ENCODE measurements at places on chromosomes 2 and 18.

DNA sequence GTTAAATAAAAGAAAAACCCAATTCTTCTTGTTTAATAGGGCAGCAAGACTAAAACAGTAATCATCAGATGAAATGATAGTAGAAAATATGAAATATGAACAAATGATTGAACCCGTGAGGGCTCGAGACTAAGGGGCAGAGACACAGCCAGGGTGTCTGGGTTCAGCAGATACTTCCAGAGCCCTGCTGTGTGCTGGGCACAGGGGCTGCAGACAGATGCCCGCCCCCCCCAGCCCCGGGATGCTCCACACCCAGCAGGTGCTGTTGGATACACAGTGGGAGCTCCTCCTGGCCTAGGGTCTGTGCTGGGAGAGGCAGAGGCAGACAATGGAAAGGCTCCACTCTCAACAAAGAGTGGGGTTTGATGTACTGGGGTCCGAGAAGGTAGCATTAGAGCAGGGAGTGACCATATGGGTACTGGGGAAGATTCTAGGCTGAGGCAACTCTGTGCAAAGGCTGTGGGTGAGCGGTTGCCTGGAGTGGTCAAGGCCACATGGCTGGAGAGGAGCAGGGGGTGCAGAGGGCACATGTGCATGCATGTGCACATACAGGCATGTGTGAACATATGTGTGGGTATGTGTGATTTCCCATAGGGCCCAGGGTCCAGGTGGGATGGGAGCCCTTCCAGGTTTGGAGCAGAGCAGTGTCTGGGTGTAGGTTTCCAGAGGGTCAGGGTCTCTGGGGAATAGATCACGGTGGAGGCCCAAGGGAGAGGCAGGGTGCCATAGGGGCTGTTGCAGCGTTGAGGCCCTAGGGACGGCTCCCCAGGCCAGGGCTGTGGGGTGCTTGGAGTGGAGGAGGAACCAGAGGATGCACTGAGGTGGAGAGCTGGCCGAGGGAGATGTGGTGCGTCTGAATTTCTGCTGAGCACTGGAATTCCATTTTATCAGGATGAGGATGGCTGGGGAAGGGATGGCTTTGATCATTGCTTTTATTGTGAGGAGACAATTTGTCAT lies 36.7 kb downstream of the LDLRAD4 start:
- DNase-seq: no peak

GRCh38 chr2:166090346-166090745 lies 37.5 kb downstream of the SCN1A start:
- DNase-seq: no peak

DNA sequence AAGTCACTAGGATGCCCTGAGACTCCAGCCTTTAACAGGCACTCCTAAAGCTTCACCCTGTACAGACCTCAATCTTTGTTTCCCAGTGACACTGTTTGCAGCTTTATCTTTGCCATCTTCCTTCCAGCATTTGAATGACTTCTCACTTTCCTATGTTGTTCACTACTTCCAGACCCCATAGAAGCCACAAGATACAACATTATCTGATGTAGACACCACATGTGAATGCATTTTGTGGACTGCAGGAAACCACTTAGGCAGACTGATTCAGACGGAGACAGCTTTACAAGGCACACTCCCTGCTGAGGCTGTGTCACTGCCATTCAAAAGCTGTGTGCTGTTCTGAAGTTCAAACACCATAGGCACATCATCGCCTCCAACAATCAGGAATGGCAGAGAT lies 67.3 kb upstream of the SPATS2L start:
- DNase-seq: no peak

- DNase-seq: no peak
These were observed 145.0 kb upstream of the HDAC4 start for GRCh38 chr2:239545741-239546392.

GRCh38 chr2:239776436-239777005 lies 248.6 kb downstream of the NDUFA10 start:
- no peak for DNase-seq

- no peak for DNase-seq
These were observed 217.5 kb downstream of the TGIF1 start for GRCh38 chr18:3667255-3668137.

GRCh38 chr2:145141981-145142380 lies 622.1 kb upstream of the ZEB2 start:
- no peak for DNase-seq

GRCh38 chr2:216618785-216619184 lies 14.4 kb upstream of the IGFBP2 start:
- no peak for DNase-seq

GRCh38 chr2:524442-524841 lies 152.8 kb downstream of the TMEM18 start:
- DNase-seq: no peak

- DNase-seq: no peak
These were observed 20.4 kb downstream of the TPRKB start for GRCh38 chr2:73716543-73717250.

All from WERI-Rb-1 (cell line).